ENCODE measurements at places on chromosomes 16 and 17.

DNA sequence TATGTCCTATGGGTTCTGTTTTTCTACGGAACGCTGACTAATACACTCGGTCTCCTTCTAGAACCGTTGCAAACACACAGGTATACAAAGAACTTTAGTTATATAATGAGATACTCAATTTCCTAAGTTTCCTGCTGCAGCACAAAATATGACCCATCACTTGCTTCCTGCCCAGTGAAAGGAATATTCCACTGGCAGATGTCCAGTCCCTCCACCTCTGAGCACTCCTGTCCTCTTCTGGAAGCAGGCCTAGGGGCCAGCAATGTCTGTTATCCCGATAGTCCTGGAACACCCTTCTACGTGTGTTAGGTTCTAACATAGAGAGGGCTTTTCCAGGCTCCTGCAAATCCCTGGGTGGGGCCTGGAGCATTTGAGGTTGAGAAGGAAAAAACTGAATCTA is 32.7 kb downstream of the ADAMTS18 start:
- DNase-seq: no peak

DNA sequence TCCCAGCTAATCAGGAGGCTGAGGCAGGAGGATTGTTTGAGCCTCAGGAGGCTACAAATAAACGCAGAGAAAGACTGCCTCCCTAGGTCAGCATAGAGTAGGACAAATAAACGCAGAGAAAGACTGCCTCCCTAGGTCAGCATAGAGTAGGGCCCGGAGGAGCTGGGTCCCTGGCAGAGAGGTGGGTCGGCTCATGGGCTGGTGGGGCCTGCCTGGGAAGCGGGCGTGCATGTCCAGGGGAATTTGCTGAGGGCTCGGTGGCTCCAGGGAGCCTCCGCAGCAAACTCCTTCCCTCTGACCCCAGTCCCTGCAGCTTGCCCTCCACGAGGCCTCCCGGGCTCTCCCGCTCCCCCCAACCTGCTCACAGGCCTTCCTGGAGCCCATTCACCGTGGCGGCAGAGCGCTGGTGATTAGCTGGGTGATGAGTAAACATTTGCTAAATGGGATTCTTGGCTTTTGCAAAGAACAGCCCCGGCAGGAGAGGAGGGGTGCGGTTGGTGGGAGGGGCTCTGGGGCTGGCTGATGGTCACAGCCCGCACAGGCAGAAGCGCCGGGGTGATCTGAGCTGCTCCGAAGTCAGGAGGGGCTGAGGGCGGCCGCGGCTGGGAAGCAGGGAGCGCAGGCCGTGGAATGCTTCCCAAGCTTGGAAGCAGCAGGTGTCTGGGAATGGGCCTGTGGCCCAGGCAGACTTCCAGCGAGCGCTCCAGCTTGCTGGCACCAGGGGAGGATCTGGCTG is 93.1 kb downstream of the RTN4RL1 start:
- no peak for DNase-seq

GRCh38 chr16:62755938-62756337 is 719.7 kb upstream of the CDH8 start:
- DNase-seq: no peak

DNA sequence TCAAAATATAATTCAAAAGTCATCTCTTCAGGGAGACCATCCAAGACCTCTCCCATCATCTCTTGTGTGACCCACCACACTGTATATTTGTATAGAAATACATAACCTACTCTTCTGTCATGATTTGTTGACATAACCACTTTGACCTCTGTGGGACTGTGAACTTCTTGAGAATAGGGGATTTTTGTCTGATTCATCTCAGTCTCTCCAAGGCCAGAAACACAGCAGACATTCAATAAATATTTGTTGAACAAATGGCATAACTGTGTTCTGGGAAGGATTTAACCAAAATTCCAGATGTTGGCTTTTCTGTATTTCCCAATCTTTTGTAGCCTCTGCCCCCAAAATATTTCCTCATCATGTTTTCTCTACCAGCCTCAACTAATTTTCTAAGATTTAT is 169.7 kb downstream of the CDH11 start:
- no peak for DNase-seq

GRCh38 chr16:50169555-50170096 is 16.5 kb downstream of the TENT4B start:
- no peak for DNase-seq

GRCh38 chr16:86988920-86989696 is 328.1 kb downstream of the C16orf95 start:
- no peak for DNase-seq

DNA sequence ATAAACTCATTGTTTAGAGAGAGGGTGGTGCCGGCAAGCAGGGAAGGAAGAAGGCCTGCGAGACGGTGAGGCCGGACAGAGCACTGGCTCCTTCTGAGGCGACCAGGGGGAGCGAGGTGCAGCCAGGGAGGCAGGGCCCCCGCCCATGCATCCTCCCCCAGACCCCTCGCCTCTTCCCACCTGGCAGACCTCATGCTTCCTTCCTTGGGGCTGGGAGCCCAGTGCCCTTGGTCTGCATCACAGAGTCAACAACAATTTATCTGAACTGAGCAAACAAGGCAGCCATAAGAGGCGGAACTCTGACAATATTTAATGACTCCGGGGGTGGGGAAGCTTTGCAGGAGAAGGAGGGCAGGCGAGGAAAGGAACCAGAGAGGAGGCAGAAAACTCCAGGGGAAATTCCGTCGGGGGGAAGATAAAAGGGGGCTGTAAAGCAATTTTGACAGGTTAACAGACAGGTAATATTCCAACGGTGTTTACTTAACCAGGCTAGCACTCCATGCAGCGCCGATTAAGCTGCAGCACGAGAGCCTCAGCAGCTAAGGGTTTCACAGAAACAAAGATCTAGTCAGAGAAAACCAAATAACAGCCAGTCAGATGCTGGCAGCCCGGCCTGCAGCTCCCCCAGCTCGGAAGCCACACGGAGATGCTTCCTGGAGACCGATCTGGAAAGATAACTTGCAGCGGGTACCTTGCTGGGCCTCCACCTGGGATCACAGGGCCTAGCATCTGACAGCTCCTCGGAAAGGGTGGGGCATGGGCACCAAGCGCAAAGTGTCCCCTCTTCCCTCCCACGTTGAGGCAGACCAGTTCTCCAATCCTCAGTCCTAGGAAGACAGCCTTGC is 398.2 kb downstream of the SOX9 start:
- no peak for DNase-seq

DNA sequence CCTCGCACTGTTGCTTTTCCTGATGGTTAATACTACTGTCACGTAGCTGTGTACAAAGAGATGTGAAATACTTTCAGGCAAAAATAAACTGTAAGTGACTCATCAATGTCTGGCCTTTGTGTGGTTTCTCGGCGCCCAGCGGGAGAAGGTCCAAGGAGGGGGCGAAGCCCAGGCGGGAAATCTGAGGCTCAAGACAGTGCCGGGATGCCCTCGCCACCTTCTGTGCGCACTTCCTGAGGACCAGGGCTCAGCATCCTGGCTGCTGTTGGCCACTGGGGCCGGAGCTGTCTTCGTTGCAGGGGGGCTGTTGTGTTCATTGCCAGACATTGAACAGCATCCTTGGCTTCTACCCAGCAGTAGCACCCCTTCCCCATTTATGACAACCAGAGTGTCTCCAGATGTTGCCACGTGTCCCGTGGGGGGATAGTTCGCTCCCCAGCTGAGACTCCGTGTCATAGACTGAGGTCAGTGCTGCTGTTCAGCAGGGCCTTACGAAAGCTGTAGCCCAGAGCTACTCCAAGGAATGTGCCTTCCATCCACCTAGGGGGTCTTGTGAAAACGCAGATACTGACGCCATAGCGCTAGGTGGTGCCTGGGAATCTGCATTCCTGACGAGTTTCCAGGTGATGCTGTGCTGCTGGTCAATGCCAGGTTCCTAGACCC is 67.3 kb upstream of the PLCG2 start:
- DNase-seq: no peak

DNA sequence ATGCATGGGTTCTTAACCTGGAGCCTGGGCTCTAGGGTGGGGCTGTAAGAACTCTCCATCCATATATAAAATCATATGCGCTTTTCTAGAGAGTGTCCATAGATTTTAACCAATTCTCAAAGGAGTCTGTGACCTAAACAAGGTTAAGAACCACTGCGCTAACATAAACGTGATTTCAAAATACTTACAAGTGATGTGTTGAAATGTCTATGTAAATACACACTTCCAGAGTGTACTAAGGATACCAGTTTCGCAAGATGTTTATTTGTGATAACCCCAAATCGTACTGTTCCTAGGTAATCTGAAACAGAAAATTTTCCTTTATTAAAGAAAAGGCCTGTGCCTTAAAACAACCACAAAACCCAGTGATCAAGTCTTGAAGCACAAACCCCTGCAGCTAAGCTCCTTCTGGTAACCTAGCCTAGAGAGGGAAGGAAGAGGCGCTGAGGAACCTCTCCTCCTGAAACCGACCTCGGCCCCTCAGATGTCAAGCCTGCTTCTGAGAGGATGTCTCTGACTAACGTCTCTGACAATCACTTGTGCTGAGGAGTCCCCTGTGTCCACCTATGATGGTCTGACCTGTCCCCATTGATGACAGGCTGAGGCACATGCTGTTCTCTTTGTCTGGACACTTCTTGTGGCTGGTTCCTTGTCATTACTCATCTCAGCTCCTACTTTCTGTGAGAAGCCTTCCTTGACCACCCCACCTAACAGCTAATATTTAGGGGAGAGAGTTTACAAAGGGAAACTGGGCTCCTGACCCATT is 32.2 kb downstream of the SNN start:
- DNase-seq: no peak

DNA sequence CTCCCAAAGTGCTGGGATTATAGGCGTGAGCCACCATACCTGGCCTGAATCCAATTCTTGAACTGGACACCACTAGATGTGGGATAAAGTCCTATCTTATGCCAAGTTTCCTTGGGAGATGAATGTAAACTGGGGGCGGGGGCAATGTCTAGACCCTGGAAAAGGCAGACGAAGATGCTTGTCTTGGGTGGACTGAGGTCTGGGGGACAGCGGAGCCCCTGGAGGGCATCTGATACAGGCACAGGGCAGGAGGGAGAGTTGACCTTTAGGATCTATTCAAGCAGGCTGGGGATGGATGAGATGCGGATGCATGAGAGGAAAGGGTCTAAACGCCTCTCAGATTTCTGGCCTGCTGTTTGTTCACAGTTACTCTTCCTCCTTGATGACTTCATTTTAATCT is 11.7 kb downstream of the C1QTNF1 start:
- DNase-seq: no peak

GRCh38 chr16:83045790-83046189 is 419.0 kb downstream of the CDH13 start:
- DNase-seq: no peak

GRCh38 chr16:69593751-69594255 is 28.0 kb downstream of the NFAT5 start:
- no peak for DNase-seq

GRCh38 chr17:75995385-75995925 is 5.2 kb upstream of the CDK3 start:
- no peak for DNase-seq

- no peak for DNase-seq
Observed at GRCh38 chr17:38958756-38959155, 8.4 kb downstream of the FBXO47 start.

DNA sequence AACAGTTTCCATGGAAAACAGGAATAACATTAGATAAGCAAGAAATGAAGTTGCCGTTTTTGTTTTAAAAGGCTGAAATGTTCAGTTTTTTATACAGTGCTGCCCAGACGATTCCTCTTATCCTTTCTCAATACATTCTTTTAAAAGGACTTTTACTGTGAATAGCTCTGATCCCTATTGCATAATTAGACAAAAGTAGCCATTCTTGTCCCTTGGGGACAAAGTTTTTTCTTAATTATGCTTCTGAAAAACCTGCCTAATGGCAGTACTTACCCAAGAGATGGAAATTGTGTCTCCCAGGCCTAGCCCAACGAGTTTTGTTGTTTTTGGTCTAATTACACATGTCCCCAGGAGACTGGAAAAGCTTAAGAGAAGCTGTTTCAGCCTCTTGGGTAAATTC is 27.6 kb downstream of the NXPH3 start:
- no peak for DNase-seq
